Activated T-helper 9 cell treated with anti-CD3 and anti-CD28 coated beads, Interleukin-2, amount 50 U/mL, for 16 hours (primary cell): ENCODE measurements at places on chromosomes 5 and 9.

- DNase-seq, result no peak
Observed at GRCh38 chr5:160627921-160628618, 206.4 kb downstream of the PTTG1 start.

GRCh38 chr5:128669803-128670202, 131.8 kb upstream of the FBN2 start:
- DNase-seq, result no peak

- no peak for DNase-seq
Observed at GRCh38 chr9:121463026-121463807, 36.4 kb downstream of the GGTA1 start.

DNA sequence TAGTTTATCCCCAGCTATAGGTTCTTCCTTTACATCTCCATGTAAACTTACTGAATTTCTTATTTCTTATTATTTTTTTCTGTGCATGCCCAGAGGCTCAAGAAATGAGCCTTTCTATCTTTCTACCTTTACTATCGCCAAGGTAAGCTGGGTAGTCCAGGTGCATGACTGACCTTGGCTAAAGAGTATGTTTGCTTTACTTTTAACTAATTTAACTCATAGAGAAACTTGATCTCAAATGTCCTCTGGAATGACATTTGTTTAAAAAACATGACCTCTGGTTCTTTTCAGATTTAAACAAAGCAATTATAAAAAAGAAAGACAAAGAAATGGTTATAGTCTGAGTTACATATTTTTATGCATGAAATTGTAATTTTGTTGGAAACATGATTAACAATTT, 397 bp downstream of the C6 start:
- DNase-seq, result no peak

GRCh38 chr9:38228331-38229103, 159.5 kb upstream of the SHB start:
- DNase-seq, result no peak

DNA sequence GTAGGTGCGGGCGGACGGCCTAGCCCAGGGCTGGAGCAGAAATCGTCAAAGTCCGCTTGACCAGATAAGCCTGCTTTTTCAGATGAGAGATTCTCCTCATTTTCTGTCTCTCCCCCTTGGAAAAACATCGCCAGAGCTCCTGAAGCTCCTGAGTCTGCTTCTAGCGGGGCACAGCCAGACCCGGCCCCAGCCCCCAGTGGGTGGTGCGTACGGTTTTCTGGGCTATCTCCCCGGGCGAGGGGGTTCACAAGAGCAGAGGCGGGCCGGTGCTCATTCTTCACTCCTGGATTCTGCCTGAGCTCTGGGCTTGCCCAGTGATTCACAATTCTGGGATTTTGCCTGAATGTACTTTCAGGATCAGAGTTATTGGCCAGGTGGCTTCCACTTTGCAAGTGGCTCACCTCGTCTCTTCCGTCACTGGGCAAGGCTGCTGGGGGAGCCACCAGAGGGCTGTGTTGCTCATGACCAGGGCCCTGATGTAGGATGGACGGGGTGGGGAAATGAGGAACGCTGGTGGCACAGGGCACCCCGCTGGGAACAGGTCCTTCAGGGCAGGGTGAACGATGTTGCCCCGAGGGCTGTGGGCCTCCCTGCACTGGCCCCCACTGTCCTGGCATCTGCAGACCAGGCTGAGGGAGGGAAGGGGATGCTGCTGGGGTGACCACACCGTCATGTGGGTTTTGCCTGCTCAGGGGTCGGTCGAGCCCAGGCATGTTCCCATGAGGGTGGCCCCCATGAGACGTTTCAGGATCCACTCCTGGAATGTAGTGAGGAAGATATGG, 6.3 kb downstream of the SEC16A start:
- no peak for DNase-seq

DNA sequence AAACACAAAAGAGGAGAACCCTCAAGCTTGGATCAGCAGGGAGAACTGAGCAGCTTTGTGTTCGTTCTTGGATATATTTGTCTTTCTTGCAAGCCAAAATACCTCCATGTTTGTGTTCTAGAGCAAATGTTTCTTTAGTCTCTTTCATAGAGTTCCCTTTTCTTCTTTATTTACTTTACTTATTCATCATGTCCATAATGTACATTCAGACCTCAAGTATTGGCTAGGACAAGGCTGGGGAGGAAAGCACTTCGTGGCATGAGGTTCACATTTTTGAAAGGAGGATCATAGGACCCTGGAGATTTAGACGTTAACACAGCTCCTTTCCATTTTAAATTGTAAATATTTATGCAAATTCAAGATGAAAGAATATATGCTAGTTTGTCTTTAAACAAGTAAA, 590.2 kb upstream of the MEF2C start:
- DNase-seq, result no peak

DNA sequence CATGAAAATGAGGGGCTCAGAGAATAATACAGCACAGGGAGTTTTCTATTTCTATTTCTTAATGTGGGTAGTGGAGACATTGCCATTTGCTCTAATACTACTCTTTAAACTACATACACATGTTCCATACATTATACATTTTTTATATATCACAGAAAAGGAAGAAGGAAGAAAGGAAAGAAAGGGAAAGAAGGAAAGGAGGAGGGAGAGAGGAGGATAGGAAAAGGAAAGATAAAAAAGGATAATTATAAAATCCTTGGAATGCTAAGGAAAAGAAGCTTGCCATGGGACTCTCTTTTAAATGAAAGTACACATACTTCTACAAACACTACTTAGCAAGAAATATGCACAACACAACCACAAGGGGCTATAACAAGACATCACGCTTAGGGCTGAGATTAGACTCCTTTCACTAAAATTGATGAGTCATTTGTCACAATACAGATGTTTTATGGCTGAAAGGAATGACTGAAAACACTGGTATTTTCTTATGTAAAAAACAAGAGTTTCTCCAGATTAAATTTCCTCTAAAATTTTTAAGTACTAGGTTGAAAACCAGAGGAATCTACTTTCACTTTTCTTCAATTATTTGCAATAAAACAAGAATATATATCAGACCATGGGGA, 219.8 kb downstream of the ARL15 start:
- no peak for DNase-seq

DNA sequence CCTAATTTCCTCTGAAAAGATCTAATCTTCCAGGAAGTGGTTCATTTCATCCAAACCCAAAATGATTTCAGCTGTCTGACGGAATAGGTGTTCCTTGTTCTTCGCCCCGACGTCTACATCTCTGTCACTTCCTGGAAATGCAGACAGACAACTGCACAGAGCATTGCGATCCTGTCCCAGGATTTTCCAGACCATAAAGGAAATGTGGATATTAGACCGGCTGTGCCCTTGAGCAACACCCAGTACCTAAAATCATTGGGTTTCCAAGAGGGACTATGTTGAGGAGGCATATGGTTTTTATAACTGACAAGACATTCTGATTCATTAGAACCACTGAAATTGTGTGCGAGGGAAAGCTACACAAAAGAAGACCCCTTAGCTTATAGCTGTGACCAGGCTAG, 74.2 kb downstream of the MSX2 start:
- DNase-seq, result no peak

- DNase-seq, result no peak
Observed at GRCh38 chr9:88802533-88802932, 188.7 kb upstream of the S1PR3 start.

DNA sequence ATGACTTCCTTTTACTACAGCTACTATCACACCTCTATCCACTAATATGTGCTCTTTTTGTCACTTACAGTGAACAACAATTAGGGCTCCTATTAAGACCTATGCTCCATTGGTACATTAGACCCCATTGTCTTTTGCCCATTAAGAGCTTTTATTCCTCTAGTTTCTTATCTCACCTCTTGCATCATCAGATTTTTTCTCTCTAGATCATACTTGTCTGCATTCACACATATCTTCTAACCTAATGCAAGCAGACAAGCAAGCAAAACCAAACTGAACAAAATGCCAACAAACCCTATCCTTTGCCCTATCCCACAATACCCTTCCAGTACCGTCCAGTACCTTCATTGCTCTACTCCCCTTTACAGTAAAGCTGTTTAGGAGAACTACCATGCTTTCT, 10.1 kb upstream of the RBM27 start:
- no peak for DNase-seq

DNA sequence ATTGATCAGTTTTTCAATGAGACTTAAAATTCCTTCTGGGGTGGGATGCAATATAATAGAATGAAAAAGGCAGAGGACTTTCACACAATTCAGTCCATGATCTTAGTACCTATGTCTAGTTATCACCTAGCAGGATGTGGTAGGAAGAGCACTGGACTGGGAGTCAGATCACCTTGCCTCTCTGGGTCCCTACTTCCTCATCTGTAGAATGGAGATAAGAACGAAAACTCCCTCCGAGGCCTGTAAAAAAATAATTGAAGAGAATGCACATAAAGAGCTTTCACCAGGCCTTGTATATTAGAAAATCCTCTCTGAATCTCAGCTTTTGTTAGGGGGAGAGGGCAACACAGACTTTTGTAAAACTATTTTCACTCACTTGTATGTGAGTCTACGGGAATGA, 681 bp upstream of the TMEFF1 start:
- no peak for DNase-seq

GRCh38 chr5:16585041-16585667, 31.6 kb downstream of the RETREG1 start:
- no peak for DNase-seq

- no peak for DNase-seq
Observed at GRCh38 chr9:131727184-131727759, 12.6 kb downstream of the RAPGEF1 start.

GRCh38 chr9:75106857-75107256, 18.5 kb downstream of the OSTF1 start:
- no peak for DNase-seq

- no peak for DNase-seq
Observed at GRCh38 chr5:160169326-160169725, 50.1 kb upstream of the PWWP2A start.

- no peak for DNase-seq
Observed at GRCh38 chr9:5879419-5880181, 11.1 kb upstream of the MLANA start.

GRCh38 chr9:35650341-35651158, at the start of gene SIT1:
Gene SIT1 (minus strand): TSS chr9:35650931. CDS start chr9:35650853, 78 bp downstream.
- DNase-seq, result no peak

DNA sequence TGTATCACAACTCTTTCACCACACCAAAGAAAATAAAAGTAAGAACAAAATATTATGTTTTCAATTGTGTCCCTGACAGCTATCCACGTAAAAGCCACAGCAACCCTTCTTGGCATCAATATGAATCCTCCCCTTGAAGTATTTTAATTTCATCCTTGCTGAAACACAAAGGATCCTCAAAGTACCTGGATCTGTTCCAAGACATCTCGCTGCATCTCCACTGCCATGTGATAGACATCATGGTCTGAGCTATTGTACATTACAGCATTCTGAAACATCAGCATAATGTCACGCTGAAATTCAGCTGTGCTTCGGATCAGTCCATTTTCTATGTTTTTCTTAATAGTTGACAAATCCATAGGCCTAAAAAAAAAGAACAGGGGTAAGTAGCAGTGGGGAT, 17.7 kb downstream of the BRD8 start:
- DNase-seq, result no peak

- DNase-seq, result no peak
Observed at GRCh38 chr9:138104251-138105122, 226.9 kb downstream of the CACNA1B start.

DNA sequence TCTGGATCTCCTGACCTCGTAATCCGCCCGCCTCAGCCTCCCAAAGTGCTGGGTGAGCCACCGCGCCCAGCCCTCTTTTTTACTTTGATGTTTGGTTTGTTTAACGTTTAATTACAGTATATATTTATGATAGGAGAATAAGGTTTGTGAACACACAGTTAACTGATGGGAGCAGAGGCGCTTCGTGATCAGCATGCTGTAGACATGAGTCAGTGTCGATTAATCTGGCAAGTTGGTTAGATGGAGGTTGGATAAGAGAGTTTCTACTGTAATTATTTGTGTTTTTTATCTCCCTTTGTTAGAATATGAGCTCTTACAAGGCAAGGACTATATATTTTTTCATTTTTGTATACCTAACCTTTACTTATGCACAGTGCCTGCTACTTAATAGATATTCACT, 14.3 kb downstream of the ATG10 start:
- no peak for DNase-seq

DNA sequence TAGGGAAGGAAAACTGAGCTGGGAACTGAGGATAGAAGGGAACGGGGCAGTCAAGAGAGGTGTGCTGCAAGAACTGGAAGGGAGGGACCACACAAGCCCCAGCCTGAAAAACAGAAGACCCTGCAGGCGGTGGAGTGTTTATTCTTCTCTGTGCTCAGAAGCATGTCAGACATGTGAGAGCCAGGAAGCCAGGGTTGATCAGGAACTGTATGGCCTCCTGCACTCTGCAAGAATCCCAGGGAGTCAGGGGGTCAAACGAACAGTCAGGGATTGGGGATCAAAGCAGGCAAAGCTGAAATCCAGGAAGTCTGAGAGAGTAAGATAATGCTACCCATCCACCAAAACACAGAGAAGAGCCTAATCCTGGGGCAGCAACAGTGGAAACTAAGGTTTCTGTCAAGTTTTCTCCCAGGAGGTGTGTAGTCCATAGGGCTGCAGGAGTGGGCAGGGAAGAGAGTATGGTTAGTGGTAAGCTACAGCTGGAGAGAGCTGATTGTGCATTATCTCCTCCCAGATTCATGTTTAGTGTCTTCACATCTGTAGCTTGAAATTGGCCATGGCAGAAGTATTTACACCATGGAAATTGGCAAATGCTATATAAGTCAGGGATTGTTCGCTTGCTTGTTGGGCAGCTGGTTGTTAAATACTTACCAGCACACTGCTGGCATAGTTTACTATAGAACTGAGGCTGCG, 115.4 kb upstream of the SLC44A1 start:
- no peak for DNase-seq

DNA sequence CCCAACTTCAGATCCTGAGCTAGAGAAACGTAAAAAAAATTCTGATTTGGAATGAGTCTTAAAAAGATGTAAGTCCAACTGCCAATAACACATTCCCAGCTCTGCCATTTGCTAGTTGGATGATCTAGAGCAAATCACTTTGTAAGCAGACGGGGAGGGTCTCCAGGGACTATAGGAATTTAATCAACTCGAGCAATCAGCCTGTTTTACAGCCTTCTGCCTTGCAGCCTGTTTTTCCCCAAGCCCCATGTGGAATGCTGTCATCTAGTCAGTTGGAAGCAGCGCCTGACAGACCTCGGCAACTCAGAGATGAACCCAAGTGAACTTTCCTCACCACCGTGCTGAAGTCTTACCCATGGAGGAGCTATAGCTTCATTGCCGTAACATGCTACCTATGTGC, 34.8 kb upstream of the HRH2 start:
- DNase-seq, result no peak

GRCh38 chr9:131276094-131276888, at the start of gene FAM78A:
Gene FAM78A (minus strand): TSS chr9:131276510. CDS start chr9:131276179, 331 bp downstream.
- no peak for DNase-seq

- no peak for DNase-seq
Observed at GRCh38 chr9:78592811-78593210, 295.9 kb downstream of the PSAT1 start.

DNA sequence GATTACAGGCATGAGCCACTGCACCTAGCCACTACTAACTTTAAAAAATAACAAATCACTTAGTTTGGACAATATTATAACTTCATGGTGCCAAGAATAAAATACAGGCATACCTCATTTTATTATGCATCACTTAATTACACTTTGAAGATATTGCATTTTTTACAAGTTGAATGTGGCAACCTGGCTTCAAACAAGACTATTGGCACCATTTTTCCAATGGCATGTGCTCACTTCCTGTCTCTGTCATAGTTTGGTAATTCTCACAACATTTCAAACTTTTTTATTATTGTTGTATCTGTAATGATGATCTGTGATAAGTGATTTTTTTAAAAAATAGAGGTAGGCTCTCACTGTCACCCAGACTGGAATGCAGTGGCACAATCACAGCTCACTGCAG, 49.9 kb upstream of the ERBIN start:
- no peak for DNase-seq

- DNase-seq, result no peak
Observed at GRCh38 chr5:62909326-62909725, 330.7 kb downstream of the LRRC70 start.
